ENCODE measurements at places on chromosomes 1 and 21. TPM values are rescaled to one million over a fixed set of nuclear protein-coding genes. Genes with fewer than 3 reads are reported as not detected.
A peak's percentile ranks its signal among the peaks of the same experiment; 100 is the strongest.

DNA sequence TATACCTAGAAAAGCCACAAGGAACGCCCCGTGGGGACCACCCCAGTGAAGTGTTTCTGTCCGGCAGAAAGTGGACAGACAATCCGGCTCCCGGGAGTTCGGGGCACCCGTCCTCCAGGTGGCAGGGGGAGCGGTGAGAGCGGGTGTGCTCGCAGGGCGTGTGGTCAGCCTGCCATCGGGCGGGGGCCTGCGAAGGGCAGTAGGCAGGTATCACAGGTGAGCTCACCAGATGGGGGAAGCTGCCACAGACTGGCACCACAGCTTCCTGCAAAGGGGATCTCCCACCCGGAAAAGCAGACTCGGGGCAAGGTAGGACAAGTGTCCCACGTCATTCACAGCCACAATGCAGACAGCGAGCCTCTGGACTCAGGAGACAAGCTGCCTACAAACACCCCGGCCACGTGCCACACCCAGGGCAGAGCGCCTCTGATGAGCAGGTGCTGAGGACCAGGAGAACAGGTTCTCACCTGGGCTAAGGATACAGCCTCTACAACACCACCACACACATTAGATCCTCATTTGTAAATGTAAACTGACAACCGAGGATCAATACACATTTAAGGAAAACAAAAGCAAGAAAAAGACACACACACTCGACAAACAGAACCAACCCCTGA, 36.4 kb downstream of the VPS26C start:
- H3K27me3 ChIP-seq, result no peaks in the 10 kb centered on the region
- H3K36me3 ChIP-seq, result no peaks in the 10 kb centered on the region
- H3K27ac ChIP-seq, result no peak overlapping the region
- DNase-seq, result no peak
- no peak overlapping the region for H3K4me3 ChIP-seq

GRCh38 chr21:32196001-32196400, 82.8 kb downstream of the MIS18A start:
- peaks cover 3% of the 10 kb centered on the region for H3K27me3 ChIP-seq
- no peak for DNase-seq
- no peaks in the 10 kb centered on the region for H3K4me1 ChIP-seq
- H3K27ac ChIP-seq, result no peak overlapping the region
- H3K36me3 ChIP-seq, result no peaks in the 10 kb centered on the region

DNA sequence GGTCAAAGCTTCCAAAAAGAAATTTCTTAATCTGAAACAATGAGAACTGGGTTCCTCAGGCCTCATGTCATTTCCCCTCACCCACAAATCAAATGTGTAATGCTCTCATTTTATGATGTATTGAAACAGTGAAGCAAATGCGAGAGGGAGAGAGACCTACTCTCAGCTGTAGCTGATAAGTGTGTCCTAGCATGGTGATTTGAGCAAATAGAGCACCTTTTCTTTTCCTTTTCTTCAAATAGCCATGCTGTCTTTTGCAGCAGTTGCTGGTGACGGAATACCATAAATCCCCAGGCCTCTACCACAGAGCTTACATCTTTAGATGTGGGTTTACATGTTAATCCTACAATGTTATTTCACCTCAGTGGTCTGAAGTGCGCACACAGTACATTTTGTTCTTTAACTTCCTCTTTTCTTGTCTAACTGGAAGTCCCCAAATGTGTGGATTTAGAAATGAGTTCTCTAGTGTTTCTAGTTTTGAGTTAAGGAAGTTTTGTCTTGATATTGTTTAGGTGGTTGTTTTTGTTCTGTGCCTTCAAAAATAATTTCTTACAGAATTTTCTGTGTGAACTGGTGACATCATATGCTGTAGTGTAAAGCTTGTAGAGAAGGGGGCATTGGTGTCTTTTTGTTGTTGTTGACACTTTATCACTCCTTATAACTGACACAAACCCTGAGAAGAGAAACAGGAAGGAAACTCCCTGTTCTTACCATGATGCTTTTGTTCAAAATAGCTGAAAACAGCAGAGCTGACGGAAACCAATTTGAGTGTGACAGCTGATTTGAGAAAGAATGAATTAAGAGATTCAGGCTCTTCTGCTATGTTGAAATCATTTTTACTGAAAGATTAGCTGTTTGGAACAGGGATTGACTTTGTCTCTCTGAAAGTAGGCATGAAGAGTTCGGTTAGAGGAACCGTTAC, 12.2 kb downstream of the SMAP2 start:
- H3K4me3 ChIP-seq, result peak overlapping the region; percentile 30
- no peaks in the 10 kb centered on the region for H3K27me3 ChIP-seq
- H3K36me3 ChIP-seq, result peaks cover 47% of the 10 kb centered on the region
- H3K27ac ChIP-seq, result peak overlapping the region; percentile 100
- DNase-seq, result peak; percentile 94
- H3K4me1 ChIP-seq, result peaks cover 94% of the 10 kb centered on the region

The BSND gene
- not detected for polyA plus RNA-seq

DNA sequence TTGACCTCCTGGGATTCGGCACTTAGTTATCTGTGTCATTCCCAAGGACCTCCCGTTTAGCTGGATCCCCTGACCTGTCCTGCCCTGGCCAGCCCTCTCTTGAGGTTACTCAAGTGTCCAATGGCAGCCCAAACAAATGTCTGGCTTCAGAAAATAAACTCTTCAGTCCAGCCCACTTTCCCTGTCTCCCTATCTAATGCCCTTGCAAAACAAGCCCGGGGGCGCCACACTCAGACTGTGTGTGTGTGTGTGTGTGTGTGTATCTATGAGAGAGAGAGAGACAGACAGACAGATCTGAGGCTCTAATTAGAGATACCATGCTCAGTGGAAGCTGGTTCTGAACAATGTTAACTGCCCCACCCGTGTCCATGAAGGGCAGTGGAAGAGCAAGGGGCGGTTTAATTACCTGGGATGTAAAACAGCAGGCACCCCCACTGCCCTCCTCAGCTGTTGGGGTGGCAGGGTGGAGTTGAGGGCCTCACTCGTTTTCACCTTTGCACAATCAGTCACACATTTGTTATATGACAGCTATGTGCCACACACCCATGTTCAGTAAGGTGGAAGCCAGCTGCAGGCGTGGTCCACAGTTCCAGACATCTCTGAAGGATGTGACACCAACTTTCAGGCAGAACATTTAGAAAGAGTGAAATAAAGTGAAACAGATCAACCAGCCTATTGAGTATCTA, 57.4 kb downstream of the B3GALT5 start:
- no peak for DNase-seq
- H3K27me3 ChIP-seq, result no peaks in the 10 kb centered on the region
- H3K4me1 ChIP-seq, result no peaks in the 10 kb centered on the region
- no peak overlapping the region for H3K4me3 ChIP-seq
- H3K27ac ChIP-seq, result no peak overlapping the region

GRCh38 chr1:107175102-107175909, 34.5 kb downstream of the NTNG1 start:
- no peak overlapping the region for H3K4me3 ChIP-seq
- H3K27me3 ChIP-seq, result no peaks in the 10 kb centered on the region
- no peaks in the 10 kb centered on the region for H3K4me1 ChIP-seq
- H3K36me3 ChIP-seq, result no peaks in the 10 kb centered on the region

The KRTAP11-1 gene
- not detected for polyA plus RNA-seq

The CLCA1 gene
- polyA plus RNA-seq, result not detected

DNA sequence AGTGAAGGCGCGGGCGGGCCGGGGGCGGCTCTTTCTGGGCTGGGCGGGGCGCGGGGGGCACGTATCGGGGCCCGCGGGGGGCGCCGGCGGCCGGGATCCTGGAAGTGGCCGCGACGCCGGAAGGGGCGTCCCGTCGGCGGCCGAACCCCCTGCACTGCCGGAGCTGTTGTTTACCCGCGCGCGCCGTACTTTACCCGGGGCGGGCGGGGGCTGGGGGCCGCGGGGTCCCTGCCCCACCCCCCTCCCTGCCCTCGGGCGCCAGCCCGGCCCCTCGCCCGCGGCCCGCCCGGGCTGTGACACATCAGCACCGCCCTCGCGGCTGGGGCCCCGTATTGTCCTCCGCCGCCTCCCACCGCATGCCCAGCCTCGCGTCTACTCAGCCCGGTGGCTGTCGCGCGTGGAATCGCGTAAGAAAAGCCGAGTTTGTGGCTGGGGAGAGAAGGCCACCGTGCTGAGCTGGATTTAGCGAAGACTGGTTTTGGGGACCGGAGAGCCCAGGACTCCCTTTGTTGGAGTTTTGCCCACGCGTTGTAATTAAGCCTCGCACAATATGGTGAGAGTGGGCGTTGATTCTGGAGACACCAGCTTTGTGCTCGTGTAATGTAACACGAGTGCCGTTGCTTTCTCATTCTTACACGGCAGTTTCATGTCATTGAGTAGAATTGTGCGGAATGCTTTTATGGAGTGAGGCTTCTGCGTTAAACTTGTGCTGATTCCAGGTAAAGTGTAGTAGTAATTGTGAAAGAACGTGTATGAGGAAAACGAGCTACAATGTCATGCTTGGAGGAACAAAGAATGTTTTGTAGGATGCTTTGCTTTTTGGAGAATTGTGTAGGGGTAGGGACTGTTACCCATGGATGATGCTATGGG, 559 bp downstream of the BACH1 start:
- H3K4me3 ChIP-seq, result peak overlapping the region; percentile 69
- no peaks in the 10 kb centered on the region for H3K36me3 ChIP-seq
- H3K27me3 ChIP-seq, result no peaks in the 10 kb centered on the region
- H3K4me1 ChIP-seq, result peaks cover 57% of the 10 kb centered on the region
- H3K27ac ChIP-seq, result peak overlapping the region; percentile 87

- H3K4me1 ChIP-seq, result no peaks in the 10 kb centered on the region
- DNase-seq, result no peak
- no peak overlapping the region for H3K27ac ChIP-seq
Measured at GRCh38 chr1:71464016-71464415, 383.2 kb upstream of the ZRANB2 start.

GRCh38 chr1:167861664-167862381, 52.1 kb downstream of the ADCY10 start:
- H3K4me3 ChIP-seq, result no peak overlapping the region
- H3K36me3 ChIP-seq, result no peaks in the 10 kb centered on the region
- no peaks in the 10 kb centered on the region for H3K4me1 ChIP-seq
- DNase-seq, result no peak

DNA sequence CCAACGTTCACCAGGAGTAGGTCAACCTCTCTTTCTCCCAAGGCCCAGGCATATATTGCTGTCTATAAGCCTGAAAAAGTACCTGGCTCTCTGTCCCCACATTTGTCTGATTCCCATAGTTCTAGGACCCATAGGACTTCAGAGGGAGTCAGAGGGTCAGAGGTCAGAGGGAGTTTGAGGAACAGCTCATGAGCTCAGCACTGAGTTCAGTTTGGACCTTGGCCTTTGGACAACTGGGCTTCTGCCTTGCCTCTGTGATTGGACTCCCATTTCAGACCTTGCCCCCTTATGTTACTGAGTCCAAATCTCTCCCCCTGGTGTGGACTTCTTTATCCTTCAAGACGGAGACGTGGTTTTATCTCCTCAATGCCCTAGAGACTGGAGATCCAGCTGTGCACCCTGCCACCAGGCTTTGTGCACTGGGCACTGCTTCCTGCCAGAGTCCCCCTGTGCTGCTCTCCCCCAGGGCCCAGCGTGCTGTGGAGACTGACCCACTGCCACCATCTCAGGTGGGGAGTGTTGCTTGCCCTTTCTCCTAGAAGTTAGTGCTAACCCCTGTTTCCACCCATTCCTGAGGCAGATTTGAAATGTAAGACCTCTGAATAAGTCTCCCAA, 3.2 kb downstream of the CTSE start:
- no peaks in the 10 kb centered on the region for H3K36me3 ChIP-seq
- H3K27me3 ChIP-seq, result peaks cover 3% of the 10 kb centered on the region
- H3K4me1 ChIP-seq, result no peaks in the 10 kb centered on the region
- no peak overlapping the region for H3K27ac ChIP-seq
- H3K4me3 ChIP-seq, result no peak overlapping the region

GRCh38 chr21:44649521-44650100, 3.4 kb downstream of the KRTAP10-11 start:
- no peak overlapping the region for H3K27ac ChIP-seq
- no peaks in the 10 kb centered on the region for H3K4me1 ChIP-seq
- H3K27me3 ChIP-seq, result peaks cover 2% of the 10 kb centered on the region
- H3K36me3 ChIP-seq, result no peaks in the 10 kb centered on the region
- DNase-seq, result no peak

DNA sequence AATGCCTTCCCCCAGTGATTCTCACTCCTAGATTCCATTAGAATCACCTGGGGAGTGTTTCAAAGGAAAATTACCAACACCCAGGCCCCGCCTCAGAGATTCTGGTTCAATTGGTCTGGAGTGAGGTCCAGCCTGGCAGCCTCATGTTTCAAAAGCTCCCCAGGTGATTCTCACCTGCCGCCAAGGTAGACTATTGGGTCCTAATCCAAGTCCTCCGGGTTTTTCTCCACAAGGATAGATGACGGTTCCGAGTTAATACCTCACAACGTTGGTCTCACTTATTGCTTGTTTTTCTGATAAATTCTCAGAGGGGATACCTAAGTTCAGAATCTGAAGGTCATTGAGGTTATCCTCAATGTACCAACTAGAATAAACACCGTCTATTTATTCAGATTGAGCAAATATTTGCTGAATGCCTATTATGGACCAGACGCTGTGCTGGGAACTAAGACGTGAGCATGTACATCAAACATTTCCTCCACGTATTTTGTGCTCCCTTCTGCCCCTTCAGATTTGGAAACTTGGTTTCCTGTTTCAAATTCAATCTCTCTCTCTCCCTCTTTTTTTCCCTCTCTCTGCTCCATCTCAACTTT, 97.5 kb downstream of the SEC16B start:
- H3K4me1 ChIP-seq, result no peaks in the 10 kb centered on the region
- no peaks in the 10 kb centered on the region for H3K27me3 ChIP-seq
- H3K36me3 ChIP-seq, result no peaks in the 10 kb centered on the region
- no peak overlapping the region for H3K27ac ChIP-seq

The TRAF3IP3 gene
- 422 TPM for polyA plus RNA-seq

DNA sequence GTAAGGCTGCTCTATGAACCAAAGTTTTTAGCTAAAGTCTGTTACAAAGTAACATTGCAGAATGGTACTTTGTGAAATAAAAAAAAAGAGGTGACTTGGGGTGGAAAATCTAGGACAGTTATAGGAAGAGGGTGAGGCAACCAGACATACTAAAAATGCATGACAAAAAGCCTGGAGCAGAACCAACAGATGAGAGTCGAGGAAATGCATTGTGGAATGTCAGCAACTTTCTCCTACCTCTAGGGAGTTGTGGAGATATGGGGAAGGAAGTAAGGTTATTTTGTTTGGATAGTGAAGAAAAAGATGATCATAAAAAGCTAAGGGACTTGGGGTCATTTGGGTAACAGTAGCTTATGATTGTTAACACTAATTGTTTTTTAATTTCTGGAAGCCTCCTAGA, 295.6 kb downstream of the S1PR1 start:
- no peaks in the 10 kb centered on the region for H3K36me3 ChIP-seq
- H3K4me3 ChIP-seq, result no peak overlapping the region
- H3K4me1 ChIP-seq, result no peaks in the 10 kb centered on the region

- no peaks in the 10 kb centered on the region for H3K4me1 ChIP-seq
- H3K27me3 ChIP-seq, result no peaks in the 10 kb centered on the region
- no peak overlapping the region for H3K4me3 ChIP-seq
Measured at GRCh38 chr1:119080586-119080985, 59.9 kb downstream of the WARS2 start.

DNA sequence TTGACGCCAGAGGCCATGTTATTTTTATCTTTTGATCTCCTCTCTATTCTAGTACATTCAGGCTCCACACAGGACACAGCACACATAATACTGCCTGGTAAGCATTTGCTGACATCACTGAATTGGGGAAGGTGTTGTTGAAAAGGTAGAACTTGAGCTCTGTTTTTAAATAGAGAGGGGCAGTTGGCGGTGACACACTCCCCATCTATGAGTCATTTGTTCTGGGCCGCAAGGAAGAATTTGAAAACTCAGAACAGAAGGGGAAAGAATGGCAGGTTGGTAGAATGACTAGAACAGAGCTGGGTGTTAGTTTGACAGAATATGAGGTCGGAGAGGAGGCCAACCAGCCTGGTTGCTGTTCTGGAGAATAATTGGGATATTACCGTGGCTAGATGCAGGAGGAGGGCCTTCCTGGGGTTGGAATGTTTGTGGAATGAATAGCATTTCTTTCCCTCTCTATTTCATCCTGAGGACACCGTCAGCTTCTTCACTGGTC, 52.1 kb upstream of the ERRFI1 start:
- no peak overlapping the region for H3K4me3 ChIP-seq
- no peaks in the 10 kb centered on the region for H3K4me1 ChIP-seq
- no peaks in the 10 kb centered on the region for H3K36me3 ChIP-seq
- no peak for DNase-seq

The SAMD13 gene
- not detected for polyA plus RNA-seq
